Effector memory CD4-positive, alpha-beta T cell (primary cell): ENCODE measurements at places on chromosomes 12 and 14.

- no peak overlapping the region for H3K27ac ChIP-seq
- no peaks in the 10 kb centered on the region for H3K27me3 ChIP-seq
- no peak overlapping the region for H3K4me3 ChIP-seq
- H3K4me1 ChIP-seq = no peaks in the 10 kb centered on the region
Observed at GRCh38 chr12:50573271-50573670, 68.5 kb downstream of the DIP2B start.

- H3K4me3 ChIP-seq = peak overlapping the region; percentile 73
- peak overlapping the region; percentile 81 for H3K27ac ChIP-seq
- peak; percentile 10 for DNase-seq
- peaks cover 12% of the 10 kb centered on the region for H3K4me1 ChIP-seq
- no peaks in the 10 kb centered on the region for H3K27me3 ChIP-seq
Observed at GRCh38 chr14:96363751-96364336, 518 bp downstream of the GSKIP start.

DNA sequence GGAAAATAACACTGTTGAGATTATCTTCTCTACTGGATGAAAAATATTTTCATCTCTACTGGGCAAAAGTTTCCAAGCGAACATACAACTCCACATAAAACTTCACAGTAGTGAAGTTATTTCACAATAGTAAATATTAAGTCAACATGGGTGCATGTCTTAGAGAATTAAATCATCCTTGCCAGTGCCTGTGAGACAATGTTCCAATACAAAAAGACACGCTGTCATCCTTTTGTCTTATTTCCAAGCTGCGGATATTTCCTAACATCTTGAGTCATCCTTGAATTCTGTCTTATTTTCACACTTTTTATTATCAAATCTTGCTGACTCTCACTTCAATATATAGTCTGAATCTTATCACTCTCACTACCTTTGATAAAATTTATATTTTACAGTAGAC is 142.9 kb upstream of the KITLG start:
- no peak overlapping the region for H3K27ac ChIP-seq
- no peaks in the 10 kb centered on the region for H3K4me1 ChIP-seq
- DNase-seq = no peak
- no peaks in the 10 kb centered on the region for H3K27me3 ChIP-seq
- H3K4me3 ChIP-seq = no peak overlapping the region

- H3K4me1 ChIP-seq = no peaks in the 10 kb centered on the region
- H3K27ac ChIP-seq = no peak overlapping the region
- peaks cover 5% of the 10 kb centered on the region for H3K36me3 ChIP-seq
- no peak overlapping the region for H3K4me3 ChIP-seq
- no peak for DNase-seq
Observed at GRCh38 chr14:24253936-24254335, 9.0 kb downstream of the TGM1 start.

- H3K27ac ChIP-seq = no peak overlapping the region
- H3K4me3 ChIP-seq = no peak overlapping the region
- H3K36me3 ChIP-seq = peaks cover 57% of the 10 kb centered on the region
- H3K27me3 ChIP-seq = no peaks in the 10 kb centered on the region
Observed at GRCh38 chr14:73958591-73958990, 8.5 kb downstream of the COQ6 start.

DNA sequence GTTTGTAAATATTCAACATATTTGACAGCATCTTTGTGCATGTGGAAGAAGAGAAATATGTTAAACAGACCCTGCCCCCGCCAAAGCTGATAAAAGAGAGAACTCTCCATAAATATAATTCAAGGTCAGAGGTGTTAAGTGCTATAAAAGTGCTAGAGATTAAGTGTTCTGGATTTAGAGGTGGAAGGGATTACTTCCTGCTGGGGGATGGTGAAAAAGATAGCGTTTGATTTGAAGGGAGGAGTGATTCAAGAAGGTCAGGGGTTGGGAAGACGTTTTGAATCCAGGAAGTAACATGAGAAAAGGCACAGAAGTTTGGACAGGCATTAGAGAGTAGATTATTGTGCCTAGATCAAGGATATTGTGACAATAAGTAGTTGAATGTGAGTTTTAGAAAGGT is 30.2 kb downstream of the RIC8B start:
- H3K27ac ChIP-seq = no peak overlapping the region
- no peak overlapping the region for H3K4me3 ChIP-seq
- H3K27me3 ChIP-seq = no peaks in the 10 kb centered on the region
- no peaks in the 10 kb centered on the region for H3K4me1 ChIP-seq

DNA sequence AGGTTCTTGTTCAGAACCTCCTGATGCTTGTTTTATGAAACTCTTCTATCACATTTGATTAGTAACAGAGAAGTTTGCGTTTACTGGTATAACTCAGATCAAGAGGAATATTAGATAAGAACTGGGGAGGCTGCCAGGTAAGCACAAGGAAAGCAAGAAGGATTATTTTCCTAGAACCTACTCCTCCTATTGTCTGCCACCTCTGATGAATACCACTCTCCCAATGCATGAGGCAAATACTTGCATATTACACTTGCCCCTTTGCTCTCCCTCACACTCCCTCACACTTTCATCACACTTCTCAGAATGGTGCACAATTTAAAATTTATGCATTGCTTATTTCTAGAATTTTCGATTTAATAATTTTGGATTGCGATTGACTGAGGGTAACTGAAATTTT is 43.6 kb downstream of the LIN7A start:
- no peaks in the 10 kb centered on the region for H3K36me3 ChIP-seq
- H3K27ac ChIP-seq = no peak overlapping the region
- no peak overlapping the region for H3K4me3 ChIP-seq
- no peaks in the 10 kb centered on the region for H3K27me3 ChIP-seq

GRCh38 chr12:88519802-88520435 is 60.4 kb downstream of the KITLG start:
- H3K4me3 ChIP-seq = no peak overlapping the region
- no peak for DNase-seq
- no peak overlapping the region for H3K27ac ChIP-seq
- no peaks in the 10 kb centered on the region for H3K36me3 ChIP-seq

GRCh38 chr12:19120795-19121194 is 8.7 kb upstream of the PLEKHA5 start:
- H3K27me3 ChIP-seq = no peaks in the 10 kb centered on the region
- H3K4me1 ChIP-seq = no peaks in the 10 kb centered on the region
- H3K4me3 ChIP-seq = no peak overlapping the region
- no peak for DNase-seq
- no peak overlapping the region for H3K27ac ChIP-seq

DNA sequence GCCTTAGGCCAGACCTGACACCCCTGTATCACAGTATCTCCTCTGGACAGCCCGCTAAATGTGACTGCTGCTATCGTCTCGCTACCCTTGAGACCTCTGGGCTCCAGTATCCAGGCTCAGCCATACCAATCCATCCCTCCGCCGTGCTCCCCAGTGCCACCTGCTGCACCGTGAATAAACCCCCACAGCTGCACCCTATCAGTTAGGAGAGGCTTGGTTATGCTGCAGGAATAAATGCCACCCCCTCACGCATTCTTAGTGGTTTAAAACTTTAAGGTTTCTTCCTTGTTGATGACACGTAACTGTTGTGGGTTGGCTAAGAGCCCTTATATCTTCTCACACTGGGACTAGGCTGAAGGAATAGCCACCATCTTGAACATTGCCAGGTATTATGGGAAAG is 12.1 kb downstream of the CCDC63 start:
- H3K4me3 ChIP-seq = no peak overlapping the region
- no peak overlapping the region for H3K27ac ChIP-seq
- no peak for DNase-seq
- H3K4me1 ChIP-seq = no peaks in the 10 kb centered on the region

- H3K36me3 ChIP-seq = no peaks in the 10 kb centered on the region
- H3K4me1 ChIP-seq = no peaks in the 10 kb centered on the region
- no peak for DNase-seq
- H3K4me3 ChIP-seq = no peak overlapping the region
- no peaks in the 10 kb centered on the region for H3K27me3 ChIP-seq
Observed at GRCh38 chr12:105595440-105595839, 264.9 kb downstream of the C12orf75 start.

- no peak overlapping the region for H3K4me3 ChIP-seq
- peaks cover 3% of the 10 kb centered on the region for H3K36me3 ChIP-seq
- H3K4me1 ChIP-seq = no peaks in the 10 kb centered on the region
- no peaks in the 10 kb centered on the region for H3K27me3 ChIP-seq
Observed at GRCh38 chr14:56300495-56300894, 182.3 kb downstream of the PELI2 start.

DNA sequence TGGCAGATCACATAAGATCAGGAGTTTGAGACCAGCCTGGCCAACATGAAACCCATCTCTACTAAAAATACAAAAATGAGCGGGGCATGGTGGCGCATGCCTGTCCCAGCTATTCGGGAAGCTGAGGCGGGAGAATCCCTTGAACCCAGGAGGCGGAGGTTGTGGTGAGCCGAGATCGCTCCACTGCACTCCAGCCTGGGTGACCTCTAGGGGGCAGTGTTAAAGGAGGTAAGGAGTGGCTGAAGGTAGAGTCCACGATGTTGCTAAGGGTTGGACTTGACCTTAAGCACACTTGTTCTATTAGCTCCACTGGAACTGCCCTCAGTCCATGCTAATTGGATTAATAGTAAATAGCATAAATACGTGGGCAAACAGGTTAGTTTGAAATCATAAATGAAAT is 62.4 kb upstream of the PSMC1 start:
- H3K4me3 ChIP-seq = no peak overlapping the region
- no peaks in the 10 kb centered on the region for H3K4me1 ChIP-seq
- H3K36me3 ChIP-seq = no peaks in the 10 kb centered on the region
- no peak for DNase-seq

DNA sequence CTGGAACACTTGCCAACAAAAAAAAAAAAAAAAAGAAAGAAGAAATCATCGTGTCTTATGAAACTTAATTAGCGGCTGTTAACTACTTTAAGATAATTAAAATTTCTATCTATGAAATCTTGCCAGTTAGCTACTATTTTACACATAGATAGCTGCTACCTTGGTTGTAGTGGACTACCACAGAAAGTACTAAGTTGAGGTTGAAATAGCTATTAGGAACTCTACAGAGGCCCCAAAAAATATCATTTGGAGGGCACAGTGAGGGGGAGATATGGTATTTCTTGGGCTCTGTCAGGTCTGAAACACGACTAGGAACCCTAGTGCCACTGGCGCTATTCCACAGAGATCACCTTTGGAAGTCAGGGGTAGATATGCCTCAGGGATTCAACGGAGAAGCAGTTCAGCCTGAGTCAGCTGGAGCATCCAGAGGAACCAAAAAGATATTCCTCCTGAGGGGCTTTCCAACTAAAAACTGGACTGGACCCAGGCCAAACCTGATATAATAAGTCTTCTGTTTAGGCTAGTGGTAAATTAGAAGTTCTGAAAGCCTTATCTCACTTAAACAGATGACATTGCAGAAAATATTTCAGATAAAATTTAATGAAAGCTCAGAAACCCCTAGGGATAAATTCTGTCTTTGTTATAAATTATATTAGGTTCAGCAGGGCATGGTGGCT is 126.1 kb downstream of the EPS8 start:
- no peak for DNase-seq
- H3K4me1 ChIP-seq = no peaks in the 10 kb centered on the region
- H3K27me3 ChIP-seq = no peaks in the 10 kb centered on the region
- no peak overlapping the region for H3K4me3 ChIP-seq
